ENCODE measurements at places on chromosomes 2 and 18. TPM values are rescaled to one million over a fixed set of nuclear protein-coding genes. Genes with fewer than 3 reads are reported as not detected.

TTR gene
- not detected for total RNA-seq

PRKAG3 gene
- total RNA-seq, result not detected

LIMS3 gene
- total RNA-seq, result not detected

RND3 gene
- 53.3 TPM for total RNA-seq

PPP3R1 gene
- total RNA-seq, result 20.1 TPM

CHST10 gene
- total RNA-seq, result 28.4 TPM

AGFG1 gene
- 116 TPM for total RNA-seq

DNA sequence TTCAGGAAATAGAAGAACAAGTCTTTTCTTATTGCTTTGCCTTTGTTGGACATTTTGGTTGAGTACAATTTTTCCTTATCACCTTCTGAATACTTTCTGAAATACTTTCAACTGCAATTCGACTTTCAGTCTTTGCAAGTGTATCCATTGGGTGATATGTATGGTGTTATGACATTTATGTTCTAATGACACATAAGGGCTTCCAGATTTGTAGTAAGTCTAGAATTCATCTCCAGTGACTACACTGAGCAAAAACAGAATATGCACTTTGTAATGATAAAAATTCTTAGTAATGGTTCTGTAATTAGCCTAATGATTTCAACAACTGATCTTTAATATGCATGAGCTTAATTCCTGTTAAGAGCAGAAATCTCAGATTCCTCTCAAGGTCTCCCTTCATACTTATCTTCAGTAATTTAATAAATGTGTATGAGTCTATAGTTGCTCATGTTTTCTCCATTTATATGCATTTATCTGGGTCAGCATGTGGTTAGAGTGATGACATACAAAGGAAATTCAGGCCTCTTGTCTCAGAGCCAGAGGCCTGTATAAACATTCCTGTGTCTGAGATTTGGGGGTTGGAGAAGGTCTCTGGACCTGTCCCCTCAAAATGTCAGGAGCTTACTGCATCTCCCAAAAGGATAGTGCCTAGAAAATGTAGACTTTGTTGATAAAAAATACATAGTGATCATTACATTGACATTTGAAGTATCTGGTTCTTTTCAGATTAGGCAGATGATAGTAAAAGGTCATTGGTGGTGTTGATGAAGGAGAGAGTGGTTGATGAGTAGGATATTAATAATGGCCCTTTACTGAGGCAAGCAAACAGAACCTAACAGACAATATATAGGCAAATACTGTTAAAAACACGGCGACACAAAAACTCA, 114.9 kb downstream of the QPCT start:
- DNase-seq, result no peak

DNA sequence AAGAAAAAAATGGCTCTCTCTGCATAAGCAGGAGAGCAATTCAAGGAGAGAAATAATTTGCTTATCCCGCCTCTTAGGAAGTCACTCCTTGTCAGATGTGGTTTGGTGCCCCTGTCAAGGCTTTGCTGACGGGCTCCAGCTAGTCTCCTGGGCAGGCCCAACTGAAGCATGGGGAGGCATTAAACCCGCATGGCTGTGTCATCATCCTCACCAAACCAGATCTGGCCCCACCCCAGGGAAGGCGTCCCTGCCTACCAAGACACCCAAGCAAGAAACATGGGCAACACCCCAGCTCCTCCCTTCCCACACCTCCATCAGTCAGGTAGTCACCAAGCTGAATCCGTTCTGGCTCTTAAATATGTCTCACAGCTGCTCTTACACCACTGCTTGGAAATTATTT, 108.0 kb downstream of the SGPP2 start:
- no peak for DNase-seq

DNA sequence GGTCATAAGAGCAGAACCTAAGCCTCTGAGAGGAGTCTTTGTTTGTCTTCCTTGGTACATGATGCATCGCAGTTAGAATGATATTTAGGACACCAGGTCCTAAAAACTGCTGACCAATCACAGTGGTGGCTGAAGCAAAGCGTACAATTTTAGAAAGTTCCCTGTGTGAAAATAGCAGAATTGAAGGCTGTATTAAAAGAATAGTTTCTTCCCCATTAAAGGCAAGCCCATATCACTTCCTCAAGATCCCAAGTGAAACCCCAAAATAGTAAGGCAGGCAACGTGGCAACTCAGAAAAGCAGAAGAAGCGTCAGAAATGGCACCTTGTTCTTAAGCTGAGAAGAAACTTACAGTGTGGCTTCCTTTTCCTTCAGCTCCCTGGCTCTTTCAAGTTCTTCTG, 154.8 kb upstream of the PGAP1 start:
- no peak for DNase-seq

DNA sequence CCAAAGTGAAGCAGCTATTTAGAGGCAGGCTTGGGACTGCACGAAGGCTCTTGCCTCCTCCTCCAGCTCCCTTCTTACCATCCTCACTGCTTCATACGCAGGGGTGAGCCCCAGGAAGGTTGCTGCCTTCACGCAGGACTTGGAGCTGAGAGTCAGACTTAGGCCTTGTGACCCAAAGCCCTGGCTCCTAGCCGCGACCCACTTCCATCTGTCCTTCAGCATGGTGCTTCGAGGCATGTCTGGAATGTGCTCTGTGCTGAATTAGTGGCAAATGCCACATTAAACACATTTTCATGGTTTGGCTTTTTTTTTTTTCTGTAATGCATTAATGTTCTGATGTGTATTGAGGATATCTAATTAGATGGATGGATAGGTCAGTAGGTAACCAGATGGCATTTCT, 37.5 kb downstream of the ITGB1BP1 start:
- DNase-seq, result no peak

- DNase-seq, result no peak
Observed at GRCh38 chr2:55951533-55951932, 28.0 kb upstream of the EFEMP1 start.

DNA sequence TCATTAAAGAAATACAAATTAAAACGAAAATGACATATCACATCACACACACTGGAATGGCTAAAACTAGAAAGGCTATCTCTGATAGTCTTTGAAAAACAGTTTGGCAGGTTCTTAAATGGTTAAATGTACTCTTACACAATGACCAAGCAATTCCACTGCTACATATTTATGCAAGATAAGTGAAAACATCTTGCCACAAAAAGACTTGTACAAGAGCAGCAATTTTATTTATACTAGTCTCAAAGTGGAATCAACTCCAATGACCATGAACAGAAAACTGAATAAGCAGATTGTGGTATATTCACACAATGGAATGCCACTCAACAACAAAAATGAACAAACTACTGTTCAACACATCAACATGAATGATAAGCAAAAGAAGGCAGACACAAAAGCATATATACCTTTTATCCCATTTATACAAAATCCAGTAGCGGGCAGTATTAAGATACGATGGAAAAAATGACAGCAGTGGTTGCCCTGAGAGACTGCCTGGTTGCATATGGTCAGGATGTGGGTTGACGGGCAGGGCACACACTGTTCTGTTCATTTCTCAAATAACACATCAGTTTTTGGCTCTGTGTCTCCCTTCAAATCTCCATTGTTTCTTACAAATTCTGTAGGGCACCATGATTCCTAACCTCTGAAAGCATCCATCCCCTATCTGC, 25.4 kb downstream of the SP100 start:
- DNase-seq, result no peak

- no peak for DNase-seq
Observed at GRCh38 chr18:22106536-22107292, 62.7 kb upstream of the GATA6 start.

- no peak for DNase-seq
Observed at GRCh38 chr2:3079466-3079865, 298.2 kb downstream of the EIPR1 start.

DNA sequence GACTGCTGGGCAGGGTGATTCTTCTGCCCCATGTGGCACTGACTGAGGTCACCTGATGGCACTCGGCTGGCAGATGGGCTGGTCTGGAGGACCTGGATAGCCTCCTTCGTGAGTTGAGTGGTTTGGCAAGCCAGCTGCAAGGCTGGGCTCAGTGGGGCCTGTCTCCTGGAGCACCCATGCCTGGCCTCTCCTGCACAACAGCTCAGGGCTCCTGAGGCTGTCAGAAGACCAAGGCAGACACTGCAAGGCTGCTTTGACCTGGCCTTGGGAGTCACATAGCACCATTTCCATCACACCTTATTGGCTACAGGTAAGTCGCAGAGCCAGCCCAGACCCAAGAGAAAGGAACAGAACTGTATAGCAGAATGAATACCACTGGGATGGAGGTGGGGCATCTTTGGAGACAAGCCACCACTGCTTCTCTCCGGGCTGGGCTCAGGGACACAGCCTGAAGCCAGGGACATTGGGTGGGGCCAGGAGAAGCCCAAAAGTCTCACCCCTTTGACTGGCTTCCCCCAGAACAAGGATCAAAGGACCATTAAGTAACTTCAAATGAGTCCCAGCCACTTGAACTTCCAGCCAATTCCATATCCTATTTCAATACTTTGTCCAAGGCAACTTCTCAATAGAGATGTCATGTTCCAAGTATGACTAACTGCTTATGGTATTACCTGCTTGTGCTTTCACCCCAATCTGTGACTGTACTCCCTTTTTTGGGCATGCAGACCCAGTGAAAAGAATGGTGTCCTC, 156.3 kb downstream of the CABLES1 start:
- no peak for DNase-seq

GRCh38 chr2:216539120-216539519, 40.5 kb downstream of the RPL37A start:
- DNase-seq, result no peak

GRCh38 chr2:231223001-231223375, 24.6 kb downstream of the ARMC9 start:
- DNase-seq, result no peak

GRCh38 chr18:73719611-73720010, 428.0 kb downstream of the FBXO15 start:
- DNase-seq, result no peak
